ENCODE measurements at places on chromosomes 2 and 18.

GRCh38 chr2:142010477-142011270 lies 120.1 kb downstream of the LRP1B start:
- no peak for DNase-seq

DNA sequence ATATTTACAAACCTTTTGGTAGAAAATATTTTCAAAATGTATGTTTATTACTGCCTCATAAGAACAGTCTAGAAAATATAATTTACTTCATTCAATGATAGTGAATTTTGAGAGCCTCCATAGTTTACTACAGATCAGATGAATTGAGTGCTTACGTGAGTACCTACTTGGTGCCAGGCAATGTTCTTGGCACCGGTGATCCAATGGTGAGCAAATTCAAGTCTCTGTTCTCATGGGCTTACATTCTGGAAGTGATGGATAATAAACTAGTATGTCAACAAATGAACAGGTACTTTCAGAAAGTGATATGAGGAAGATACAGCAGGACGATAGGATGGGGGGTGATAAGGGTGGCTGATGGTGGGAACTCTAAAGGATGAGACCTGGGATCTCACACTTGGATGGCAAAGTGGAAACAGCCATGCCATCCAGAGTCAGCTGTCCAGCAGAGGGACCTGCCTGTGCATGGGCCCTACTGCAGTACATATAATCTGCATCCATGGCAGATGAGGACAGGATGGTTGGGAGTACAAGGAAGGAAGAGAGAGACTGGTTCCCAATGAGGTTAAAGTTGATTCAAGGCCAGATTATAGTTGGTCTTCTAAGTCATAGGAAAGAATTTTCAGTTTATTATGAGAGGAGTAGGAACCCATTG lies 277.0 kb downstream of the NEDD4L start:
- DNase-seq = no peak

DNA sequence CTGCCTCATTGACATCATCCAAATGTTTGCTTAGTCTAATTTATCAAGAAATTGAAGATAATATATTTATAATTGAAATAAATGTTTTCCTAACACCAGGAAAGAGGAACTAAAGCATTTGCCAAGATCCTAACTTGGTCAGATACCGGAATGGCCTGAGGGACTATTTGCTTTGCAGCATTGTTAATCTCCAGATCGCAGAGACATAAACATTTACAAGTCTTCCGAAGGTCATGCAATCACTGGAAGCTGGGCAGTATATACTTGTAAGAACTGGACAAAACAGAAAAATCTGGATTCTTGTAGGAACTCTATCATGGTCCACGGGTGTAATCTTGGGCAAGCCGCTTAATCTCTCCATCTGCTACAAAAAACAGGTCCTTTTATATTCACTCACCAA lies 42.2 kb downstream of the CYBRD1 start:
- DNase-seq = no peak

GRCh38 chr2:19031642-19032041 lies 326.8 kb downstream of the OSR1 start:
- no peak for DNase-seq

DNA sequence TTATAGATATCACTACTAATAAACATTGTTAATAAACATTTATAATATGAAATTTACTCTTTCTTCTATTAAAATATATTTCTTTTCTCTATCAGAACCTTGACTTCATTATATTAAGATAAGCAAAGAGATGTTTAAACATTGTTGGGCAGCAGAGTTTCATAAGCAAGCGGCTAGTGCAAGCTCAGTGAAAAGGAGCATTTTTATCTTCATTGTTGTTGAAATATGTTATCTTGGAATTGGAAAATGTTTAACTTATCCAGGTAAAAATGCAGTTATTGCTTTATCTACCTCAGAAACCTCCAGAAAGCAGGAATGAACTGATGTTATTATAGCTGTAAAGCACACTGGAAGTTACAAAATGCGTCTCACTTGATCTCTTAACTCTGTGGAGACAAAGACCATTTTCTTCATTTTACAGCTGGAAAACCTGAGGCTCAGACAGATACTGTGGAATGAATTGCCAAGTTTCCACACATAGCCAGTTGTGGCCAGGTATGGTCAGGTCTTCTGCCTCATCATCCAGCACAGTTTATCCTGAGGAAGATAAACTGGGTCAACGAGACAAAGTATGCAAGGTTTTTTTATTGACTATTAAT lies 934.6 kb upstream of the FAM98A start:
- DNase-seq = no peak

DNA sequence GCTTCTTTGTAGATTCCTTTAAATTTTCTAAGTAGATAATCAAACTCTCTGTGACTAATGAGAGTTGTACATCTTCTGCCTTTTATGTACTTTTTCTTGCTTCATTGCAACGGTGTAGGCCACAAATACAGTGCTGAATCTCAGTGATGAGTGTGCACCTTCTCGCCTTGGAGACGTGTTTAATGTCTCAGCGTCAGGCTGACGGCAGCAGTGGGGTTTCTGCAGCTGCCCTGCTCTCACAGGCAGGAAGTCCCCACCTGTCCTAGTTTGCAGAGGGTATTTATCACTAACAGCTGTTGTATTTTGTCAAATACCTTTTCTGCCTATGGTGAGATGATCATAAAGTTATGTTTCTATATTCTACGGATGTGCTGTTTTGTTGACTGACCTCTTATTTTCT lies 13.3 kb downstream of the AGXT start:
- DNase-seq = no peak

GRCh38 chr2:38836791-38837190 lies 38.9 kb downstream of the DHX57 start:
- DNase-seq = no peak

DNA sequence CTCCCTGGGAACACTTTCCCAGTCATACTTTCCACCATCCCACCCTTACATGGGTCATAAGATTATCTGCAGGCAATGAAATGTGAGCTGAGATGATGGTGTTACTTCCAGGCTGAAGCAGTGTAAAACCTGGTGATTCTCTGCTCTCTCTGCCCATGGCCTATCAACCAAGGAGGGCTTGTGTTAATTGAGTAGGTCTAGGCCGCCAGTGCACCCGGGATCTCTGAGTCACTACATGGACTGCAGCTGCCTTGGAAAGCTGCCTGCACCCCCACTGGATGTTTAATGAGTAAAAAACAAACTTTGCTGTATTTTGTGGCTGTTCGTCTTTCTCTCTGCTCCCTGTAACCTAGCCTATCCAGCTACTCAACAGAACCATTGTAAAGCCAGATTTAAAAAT lies 451.7 kb upstream of the SMIM21 start:
- DNase-seq = no peak

DNA sequence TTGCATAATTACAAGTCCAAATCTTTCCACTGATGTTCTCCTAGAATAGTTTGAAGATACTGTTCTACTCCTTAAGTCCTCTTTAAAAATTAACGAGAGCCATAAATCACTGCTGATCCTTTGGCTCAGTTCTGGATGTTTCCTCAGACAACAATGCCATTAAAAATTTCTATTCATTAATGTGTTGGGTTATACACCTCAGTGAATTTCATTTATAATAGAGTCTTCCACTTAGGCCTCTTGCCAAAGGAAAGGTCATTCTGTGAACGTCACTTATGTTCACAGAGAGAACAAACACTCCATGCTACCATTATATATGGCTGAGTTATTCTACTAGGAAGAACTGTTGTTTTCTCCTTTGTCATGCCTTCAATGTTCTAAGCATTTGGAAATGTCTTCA lies 1472.3 kb upstream of the CELF4 start:
- DNase-seq = no peak

DNA sequence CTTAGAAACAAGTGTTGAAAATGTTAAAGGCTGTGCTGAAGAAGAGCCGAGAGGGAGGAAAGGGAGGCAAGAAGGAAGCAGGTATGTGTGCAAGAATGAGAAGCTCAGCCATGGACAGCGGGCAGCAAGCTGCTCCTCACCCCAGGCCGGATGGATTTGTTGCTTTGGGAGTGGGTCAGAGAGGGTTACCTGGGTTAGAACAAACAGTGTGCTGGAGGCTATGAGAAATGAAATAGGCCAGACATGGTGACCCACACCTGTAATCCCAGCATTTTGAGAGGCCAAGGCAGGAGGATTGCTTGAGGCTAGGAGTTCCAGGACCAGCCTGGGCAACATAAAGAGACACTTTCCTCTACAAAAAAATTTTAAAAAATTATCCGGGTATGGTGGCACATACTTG lies 97.5 kb downstream of the TANC1 start:
- no peak for DNase-seq

- no peak for DNase-seq
Observed at GRCh38 chr18:36568487-36568886, 260.3 kb downstream of the TPGS2 start.

- no peak for DNase-seq
Observed at GRCh38 chr2:191724015-191724414, 46.1 kb downstream of the NABP1 start.

DNA sequence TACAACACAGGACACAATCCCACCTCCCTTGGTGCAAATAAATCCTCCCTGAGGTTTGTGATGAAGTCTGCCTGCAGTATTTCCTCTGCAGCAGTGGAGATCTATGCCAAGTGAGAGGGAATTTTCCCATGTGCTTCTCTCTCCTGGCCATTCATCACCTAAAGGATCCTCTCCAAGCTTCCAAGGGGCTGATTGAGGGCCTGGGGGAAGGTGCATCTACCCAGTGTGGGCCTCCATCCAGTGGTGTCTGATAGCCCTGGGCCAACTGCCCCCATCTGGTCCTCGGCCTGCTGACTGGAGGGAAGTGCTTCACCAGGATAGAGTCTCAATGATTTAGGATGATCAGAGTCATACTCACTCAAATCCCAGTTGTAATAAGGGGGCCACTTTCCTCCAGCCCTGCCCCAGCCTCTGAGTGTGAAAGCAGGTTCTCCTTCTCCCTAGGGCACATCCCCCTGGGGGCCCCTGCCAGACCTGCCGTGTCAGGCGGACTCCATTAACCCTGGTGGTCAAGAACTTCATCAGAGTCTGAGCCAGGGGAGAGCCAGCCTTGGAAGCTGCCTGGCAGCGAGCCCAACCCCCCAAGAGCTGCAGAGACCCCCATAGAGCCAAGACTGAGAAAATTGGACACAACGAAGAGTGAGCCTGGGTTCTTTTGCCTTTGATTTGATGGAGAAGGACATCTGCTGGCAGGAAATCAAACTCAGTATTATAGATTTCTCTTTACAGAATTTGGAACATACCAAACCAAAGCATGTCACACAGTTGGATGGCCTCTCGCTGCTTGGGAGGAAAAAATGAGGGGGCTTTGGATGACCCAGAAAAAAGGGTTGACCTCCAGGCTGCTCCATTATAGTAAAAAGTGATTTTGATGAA lies 509.6 kb downstream of the CMPK2 start:
- DNase-seq = no peak

Measured in hematopoietic multipotent progenitor cell treated with erythropoietin and hydrocortisone succinate and interleukin-3 and kit ligand, for 8 days (in vitro differentiated cells).